ENCODE measurements at places on chromosomes 16 and 17.

GRCh38 chr16:14505846-14506245, 124.2 kb downstream of the PARN start:
- DNase-seq = no peak

DNA sequence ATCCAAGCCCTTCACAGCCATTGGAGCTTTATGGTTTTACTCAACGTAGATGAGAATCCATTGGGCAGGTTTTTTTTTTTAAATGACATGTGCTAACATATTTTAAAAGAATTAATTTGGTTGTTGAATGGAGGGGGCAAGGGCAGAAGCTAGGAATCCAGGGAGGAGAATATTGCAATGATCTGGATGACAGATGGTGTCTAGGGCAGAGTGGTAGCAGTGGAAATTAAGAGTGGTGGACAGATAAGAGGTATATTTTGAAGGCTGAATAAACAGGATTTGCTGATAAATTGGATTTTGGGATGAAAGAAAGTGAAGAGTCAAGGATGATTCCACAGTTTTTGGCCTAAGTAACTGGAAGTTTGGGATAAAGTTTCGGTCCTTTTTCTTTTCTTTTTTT, 54.8 kb upstream of the DHX40 start:
- DNase-seq = no peak

DNA sequence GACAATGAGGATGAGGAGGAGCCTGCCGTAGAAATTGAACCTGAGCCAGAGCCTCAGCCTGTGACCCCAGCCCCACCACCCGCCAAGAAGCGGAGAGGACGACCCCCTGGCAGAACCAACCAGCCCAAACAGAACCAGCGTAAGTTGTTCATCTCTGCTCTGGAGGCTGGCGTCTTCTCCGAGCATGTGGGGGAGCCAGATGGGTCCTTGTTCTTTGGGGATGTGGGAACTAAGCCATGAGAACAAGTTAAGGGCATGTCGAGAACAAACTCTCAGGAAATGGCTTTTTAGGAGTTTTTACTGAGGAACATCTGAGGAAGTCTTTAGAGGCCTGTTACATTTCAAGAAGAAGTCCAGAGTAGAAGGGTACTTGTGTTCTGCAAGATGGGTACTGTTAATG, 8.2 kb upstream of the CARMIL2 start:
- no peak for DNase-seq

DNA sequence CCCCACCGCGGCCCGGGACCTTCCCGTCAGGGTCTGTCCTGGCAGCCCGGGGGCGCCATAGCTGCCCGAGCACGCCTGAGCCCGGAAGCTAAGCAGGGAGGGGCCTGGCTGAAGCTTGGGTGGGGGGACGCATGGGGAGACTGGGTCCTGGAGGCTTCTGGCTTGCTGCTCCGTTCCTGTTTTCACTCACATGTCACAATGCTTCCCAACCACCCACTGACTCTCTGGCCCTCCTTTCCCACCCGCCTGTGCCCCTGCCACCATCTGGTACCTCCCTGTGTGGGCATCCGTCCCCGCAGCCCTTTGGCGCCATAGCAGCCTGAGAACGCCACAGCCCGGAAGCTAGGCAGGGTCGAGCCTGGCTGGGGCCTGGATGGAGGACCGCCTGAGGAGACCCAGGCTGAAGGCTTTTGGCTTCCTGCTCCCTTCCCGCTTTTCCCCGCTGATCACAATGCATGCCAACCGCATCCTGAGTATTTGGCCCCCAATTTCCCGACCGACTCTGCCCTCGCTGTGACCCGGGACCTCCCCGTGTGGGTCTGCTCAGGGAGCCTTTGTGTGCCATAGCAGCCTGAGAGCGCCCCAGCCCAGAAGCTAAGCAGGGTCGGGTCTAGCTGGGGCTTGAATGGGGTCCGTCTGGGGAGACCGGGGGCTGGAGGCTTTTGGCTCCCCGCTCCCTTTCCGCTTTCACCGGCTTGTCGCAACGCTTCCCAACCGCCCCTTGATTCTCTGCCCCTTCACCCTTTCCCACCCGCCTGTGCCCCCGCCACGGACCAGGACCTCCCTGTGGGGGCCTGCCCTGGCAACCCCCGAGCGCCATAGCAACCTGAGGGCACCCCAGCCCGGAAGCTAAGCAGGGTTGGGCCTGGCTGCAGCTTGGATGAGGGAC, 2290.1 kb downstream of the TP53TG3F start:
- DNase-seq = no peak

GRCh38 chr17:79071161-79071740, 3.4 kb upstream of the ENGASE start:
- DNase-seq = no peak

DNA sequence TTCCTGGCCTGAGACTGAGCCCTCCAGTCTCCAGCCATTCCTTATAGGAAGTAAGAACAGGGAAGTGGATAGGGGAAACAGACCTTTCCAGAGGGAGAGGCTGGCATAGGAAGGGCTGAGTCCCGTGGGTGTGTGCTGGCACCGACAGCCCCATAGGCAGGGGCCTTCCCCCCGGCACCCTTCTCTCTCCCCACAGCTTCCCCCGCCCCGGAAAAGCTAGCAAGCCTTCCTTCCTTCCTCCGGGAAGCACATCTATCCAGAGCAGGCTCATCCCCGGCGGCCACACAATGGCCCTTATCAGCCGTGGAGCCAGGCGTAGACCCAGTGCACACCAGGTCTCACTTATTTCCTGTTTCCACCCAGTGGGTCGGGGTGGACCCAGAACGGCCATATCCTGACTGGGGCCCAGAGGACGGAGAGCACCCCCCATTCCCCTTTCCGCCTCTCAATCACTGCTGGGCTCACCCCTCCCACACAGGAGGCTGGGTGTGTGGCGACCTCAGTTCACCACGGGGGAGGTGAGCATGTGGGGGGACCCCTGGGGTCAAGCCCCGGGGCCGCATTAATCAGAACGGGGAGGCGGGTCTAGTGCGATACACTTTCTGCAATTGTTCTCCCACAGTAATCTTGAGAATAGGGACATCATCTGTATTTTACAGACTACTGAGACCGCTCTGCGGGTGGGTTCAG, 950 bp upstream of the MYO1C start:
- DNase-seq = no peak

- DNase-seq = no peak
Observed at GRCh38 chr17:78678222-78678557, 101.0 kb upstream of the DNAH17 start.

GRCh38 chr16:22337849-22338635, 36.4 kb downstream of the CDR2 start:
- no peak for DNase-seq

Data from stimulated activated CD4-positive, alpha-beta T cell treated with anti-CD3 and anti-CD28 coated beads, Interleukin-4, amount 100 ng/mL, for 24 hours (primary cell).